Retina (tissue), 1 donor: ENCODE measurements at places on chromosomes 12 and 14.

DNA sequence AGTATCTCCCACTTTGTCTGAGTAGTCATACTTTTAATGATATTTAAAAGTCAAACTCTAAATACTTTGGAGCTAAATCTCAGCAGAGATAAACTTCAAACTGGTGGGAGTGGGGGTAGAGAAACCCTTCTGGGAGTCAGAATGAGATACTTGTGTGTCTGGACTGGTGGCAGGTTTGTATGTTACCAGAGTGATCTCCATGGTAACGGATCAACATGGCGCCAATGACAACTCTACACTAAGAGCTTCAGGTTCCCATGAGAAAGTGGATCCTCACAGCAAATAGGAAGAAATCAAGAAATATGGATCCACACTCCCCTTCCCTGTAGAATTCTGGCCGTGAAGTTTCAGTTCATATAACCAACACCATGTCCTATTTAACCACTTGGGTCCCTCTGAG is 121.9 kb downstream of the ETV6 start:
- DNase-seq: no peak

GRCh38 chr12:78792052-78792698 is 72.4 kb upstream of the SYT1 start:
- DNase-seq: no peak

DNA sequence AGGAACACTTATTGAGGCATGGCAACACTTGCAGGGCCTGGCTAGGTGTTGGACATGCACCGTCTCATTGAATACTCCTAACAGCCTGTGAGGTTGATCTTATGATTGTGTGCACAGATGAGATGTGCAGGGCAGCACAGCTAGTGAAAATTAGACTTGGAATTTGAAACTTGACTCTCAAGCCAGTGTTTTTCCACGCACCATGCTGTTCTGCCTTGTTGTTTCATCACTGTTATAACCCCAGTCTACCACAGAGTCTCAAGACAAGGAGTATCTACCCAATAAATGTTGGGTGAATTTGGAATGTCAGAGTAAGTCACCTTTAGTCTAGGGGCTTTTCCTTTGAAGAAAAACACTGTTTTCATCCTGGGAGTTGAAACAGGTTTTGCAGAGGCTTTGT is 55.8 kb upstream of the LRIG3 start:
- DNase-seq: no peak

GRCh38 chr12:119206348-119207062 is 27.8 kb downstream of the HSPB8 start:
- DNase-seq: no peak

GRCh38 chr12:82968631-82969367 is 282.1 kb downstream of the TMTC2 start:
- DNase-seq: no peak

DNA sequence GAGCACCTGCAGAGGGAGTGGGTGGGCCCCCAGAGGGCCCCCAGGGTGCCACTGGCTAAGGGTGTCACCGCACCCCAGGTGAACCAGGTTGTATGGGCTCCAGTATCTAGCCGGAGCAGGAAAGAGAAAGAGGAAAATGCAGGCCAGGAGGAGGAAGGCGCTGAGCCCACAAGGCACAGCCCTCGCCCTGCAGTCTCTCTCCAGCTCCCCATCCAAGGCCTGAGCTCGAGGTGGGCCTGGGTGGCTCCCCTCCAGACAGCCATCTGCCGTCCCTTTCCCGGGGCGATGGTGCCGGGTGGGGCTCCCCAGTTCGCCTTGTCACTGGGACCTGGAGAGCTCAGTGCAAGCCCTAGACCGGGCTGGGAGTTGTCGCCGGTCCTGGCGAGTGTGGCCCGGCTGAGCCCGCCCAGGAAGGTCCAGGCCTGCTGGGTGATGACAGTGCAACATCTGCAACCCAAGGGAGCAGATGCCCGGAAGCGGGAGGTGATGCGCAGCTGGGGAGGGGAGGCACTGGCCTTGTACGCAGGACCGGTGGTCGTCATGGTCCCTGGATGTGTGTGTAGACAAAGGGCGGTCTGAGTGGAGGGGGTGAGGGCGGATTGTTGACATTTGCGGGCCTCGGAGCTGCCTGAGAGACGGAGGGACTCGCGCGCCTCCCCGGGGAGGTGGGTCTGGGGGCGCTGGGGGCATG is 716 bp downstream of the TMEM179 start:
- DNase-seq: peak; percentile 75

GRCh38 chr14:36900846-36901245 is 239.2 kb downstream of the PAX9 start:
- no peak for DNase-seq

- no peak for DNase-seq
Measured at GRCh38 chr14:20419419-20419818, 6.1 kb upstream of the TEP1 start.

DNA sequence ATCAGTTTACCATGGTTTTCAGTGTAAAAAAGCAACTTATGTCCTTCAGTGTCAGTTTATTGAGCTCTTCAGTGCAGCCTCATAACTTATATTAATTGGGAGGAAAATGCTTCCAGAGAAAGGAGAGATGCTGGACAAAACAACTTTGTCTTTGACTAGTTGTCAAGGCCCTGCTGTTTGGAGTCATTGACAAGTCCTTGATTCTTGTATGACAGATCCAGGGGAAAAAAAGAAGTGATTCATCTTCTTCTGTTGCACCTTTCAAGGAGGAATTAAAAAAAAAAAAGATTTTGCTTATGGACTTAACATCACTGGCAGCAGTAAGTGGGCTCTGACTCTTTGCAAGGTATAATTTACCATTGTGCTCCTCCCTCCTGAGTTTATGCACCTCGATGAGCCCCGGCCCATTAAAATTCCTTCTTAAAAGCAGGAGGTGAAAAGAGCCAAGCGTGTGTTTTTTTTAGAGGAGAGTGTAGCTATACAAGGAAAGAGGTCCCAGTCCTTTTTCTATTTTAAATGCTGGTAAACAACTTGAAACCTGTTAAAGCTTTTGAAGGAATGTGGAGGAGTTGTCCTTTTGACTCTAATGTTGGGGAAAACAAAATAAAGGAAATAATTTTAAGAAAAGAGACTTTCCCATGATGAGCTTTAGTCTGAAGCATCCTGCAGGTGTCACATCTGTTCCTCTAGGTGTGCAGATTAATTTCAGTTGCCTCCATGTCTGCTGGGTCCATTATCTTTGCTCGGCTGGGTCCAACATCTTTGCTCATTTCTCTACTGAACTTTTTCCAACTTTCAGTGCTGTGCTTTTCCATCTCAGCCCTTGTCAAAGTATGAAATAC is 431.6 kb downstream of the RAD51B start:
- DNase-seq: no peak

DNA sequence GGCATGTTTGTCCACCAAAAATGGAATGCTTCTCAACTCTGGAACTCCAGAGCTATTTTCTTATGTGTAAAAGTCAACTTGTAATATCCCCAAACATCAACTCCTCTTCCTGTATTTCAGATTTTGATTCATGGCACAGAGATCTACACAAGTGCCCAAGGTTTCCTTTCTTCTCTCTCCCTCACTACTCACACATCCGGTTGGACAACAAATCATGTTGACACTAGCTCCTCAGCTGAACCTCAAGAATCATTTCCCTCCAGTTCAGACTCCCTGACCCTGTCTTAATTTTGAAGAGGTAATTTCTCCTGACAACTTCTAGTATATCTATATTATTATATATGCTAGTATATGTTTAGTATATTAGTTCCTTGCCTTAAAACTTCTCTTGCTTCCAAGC is 485.4 kb upstream of the CCDC196 start:
- DNase-seq: no peak

DNA sequence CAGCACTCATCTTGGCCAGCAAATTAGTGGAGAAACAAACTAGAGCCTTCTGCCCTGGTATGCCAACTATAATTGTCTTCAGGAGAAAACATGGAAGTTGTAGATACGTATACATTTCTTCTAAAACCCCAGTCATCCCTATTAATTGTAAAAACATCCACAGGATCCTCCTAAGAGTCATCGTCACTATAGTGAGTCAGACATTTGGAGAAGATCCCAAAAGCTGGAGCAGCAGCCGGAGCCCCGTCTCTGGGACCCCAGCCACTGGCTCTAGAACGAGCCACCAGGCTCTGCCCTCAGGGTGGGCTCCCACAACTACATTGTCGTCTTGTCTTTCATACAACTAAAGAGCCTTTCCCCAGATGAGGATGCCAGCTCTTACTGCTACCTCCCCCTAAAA is 15.5 kb downstream of the PRKAB1 start:
- DNase-seq: no peak

- DNase-seq: no peak
Measured at GRCh38 chr12:32477714-32478113, 78.4 kb downstream of the FGD4 start.

GRCh38 chr12:101775816-101776215 is 36.6 kb upstream of the SYCP3 start:
- DNase-seq: no peak

DNA sequence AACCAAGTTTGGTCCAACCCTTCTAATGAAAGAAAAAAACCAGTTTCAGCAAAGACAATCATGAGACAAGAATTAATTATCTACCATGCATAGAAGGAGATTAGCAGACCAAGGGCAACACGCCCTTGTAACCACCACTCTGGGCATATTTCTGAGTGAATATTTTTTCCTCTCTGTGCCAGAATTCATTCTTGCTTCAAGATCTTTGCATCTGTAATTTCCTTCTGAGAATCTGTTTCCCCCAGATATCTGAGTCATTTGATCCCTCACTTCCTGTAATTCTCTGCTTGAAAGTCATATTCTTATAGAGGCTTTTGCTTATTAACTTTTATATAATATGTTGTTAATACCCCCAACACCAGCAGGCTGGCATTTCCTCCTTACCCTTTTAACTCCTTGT is 243.7 kb downstream of the SLC16A7 start:
- DNase-seq: no peak

DNA sequence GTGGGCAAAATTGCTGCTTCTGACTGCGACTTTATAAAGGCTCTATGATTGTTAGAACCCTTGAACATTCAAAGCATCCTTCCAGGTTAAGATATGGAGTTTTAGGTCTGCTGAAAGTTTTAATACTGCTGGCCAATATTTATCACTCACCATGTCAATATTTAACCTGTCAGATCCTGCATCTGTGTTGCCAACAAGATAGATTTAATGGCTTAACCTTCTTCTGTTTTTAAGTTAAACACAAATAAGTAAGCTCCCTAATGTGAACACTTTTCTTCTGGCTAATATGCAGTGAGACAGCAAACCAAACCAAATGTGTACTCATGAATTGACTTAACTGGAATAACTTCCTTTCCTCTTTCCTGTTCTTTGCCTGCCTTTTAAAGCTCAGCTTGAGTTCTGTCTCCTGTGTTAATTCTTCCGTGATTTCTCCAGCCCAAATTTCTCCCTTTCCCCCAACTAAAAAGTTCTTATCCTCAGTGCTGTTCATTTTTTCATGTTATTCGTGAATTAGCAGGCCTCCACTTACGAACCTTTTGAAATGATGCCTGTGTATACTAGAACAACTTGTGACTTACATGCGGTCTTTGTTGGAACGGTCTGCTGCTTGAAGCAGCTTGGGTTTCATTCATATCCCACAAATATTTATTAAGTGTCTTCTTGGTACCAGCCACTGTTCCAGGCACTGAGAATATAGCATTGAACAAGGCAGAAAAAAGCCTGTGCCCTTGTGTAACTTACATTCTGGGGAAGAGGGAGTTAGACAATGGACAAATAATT is 9.1 kb downstream of the FBXW8 start:
- no peak for DNase-seq

- no peak for DNase-seq
Measured at GRCh38 chr14:38042322-38042721, 165.4 kb upstream of the SSTR1 start.

DNA sequence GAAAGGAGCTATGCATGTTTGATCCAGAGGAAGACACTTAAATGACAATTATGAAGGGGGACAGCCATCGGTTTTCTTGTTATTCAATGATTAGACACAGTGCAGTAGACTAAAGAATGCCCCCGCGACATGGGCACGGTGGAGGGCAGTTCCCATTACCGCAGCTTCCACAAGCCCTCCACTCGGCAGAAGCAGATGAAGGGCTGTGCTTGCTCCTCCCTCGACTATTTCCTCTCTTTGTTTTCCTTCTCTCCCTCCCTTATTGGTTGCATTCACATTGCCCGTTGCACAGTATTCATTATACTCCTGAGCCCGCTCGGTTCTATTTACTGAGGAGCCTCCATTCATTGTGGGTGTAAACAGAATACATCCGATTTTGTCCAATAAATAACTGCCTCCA is 138.8 kb upstream of the RASSF8 start:
- no peak for DNase-seq

GRCh38 chr12:9760120-9760519 is 581 bp downstream of the CD69 start:
- no peak for DNase-seq

DNA sequence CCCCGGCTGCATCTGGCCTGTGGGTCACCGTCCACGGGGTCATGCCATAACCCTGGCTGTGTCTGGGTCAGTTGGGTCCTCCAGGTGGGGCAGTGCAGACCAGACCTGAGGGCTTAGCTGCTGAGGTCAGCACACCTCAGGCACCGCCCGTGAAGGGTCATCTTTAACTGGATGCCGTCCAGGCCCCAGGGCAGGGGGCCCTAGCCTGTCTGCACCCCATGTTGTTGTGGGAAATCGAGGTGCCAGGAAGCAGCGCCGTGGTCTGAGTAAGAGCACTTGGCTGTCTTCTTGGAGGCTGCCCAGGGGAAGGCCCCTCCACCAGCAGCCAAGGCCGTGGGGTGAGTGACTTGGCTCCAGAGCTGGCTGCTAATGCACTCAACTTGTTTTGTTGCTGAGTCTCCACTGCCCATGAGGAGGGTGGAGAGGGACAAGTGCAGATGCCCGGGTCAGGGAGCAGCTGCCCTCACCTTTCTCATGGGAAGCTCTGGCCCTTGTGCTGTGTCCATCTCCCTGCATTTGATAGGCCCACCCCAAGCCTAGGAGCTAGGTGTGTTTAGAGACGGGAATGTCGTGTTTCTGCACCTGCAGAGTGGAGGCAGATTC is 317.2 kb downstream of the TMEM121 start:
- no peak for DNase-seq

GRCh38 chr12:47860279-47860841 is 40.7 kb upstream of the HDAC7 start:
- no peak for DNase-seq

DNA sequence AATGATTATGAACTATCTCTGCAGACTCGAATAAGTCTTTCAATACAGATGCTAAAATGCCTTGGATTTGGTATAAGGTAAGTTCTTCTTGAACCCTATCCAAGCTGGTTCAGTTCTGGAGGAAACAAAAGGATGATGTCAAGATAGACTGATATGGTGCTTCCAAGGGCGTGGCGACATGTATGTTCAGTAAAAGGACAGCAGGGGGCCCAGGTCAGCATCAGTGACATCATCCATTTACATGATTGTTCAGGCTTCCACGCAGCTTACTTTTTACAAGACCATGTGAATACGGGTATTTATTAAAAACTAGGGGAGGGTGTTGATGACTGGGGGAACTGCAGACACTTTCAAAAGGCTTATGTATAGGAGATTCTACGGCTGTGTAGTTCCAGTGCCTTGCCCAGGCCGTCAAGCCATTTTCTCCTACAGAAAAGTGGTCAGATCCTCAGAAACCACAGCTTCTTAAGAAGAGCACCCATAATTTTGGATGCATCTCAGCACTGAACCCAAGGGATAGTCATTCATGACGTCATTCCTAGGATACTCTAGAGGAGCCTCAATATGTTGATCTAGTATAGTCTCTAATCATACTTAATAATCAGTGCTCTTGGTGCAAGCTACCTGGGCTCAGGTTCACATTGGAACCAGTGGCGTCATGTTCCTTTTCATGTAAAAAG is 527.7 kb downstream of the FUT8 start:
- DNase-seq: no peak

GRCh38 chr12:29208936-29209701 is 60.0 kb downstream of the FAR2 start:
- DNase-seq: no peak
